ENCODE measurements at places on chromosomes 12 and 14.

DNA sequence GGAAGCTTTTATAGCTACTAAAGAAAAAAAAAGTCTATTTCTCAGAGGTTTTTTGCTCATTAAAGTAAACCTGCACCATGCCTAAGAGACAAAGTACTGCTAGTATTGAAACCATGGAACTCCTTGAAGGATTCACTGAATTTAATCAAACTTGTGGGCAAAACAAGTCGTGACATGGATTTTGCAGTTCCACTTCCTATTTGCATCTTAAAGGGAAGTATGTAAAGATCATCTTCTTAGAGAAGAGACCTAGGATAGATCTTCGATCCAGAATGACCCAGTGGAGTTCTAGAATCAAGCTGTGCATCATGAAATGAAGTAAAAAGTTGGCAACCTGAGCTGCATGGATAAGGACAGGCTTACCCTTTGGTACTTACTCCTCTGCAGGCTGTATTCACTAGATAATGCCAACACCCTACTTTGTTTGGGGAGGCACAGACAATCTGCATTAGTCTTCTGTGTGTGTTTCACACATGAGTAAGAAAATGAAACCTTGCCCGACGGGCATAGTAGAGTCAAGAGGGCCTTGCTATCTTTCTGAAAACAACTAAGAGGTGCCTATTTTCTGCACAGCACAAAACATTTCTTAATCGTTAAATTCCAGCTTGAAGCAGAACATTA lies 1.9 kb downstream of the GNG2 start:
- DNase-seq, result no peak

GRCh38 chr14:24406416-24406815 lies 7.6 kb downstream of the NYNRIN start:
- no peak for DNase-seq

DNA sequence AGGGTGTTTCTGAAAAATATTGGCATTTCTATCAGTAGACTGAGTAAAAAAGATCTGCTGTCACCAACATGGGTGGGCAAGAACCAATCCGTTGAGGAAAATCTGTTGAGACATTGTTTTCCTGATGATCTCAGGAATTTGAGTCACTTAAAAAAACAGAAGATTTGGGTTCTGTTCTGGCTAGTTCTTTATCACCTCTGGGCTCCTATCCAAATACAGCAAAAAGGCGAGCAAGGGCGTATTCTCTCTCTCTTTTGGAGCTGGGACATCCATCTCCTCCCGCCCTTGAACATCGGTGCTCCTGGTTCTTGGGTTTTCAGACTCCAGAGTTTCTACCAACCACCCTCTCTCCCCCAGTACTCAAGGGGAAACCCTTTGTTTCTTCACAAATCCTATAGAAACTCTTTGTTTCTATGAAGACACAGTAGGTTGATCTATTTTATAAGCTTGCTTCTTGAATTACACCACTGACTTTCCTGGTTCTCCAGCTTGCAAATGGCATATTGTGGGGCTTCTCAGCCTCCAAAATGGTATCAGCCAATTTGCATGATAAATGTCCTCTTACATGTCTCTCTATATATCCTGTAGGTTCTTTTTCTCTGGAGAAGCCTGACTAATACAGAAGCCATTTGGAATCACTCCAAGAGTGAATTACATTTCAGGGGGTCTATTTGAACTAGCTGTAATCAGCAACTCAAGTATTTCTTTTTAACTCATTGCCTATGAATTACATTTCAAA lies 263.9 kb upstream of the TMTC1 start:
- DNase-seq, result no peak

GRCh38 chr12:54028314-54029201 lies at the start of gene HOXC6:
Gene HOXC6 (plus strand): TSS chr12:54028440. CDS start chr12:54028522, 82 bp downstream.
- DNase-seq, result peak; percentile 71

DNA sequence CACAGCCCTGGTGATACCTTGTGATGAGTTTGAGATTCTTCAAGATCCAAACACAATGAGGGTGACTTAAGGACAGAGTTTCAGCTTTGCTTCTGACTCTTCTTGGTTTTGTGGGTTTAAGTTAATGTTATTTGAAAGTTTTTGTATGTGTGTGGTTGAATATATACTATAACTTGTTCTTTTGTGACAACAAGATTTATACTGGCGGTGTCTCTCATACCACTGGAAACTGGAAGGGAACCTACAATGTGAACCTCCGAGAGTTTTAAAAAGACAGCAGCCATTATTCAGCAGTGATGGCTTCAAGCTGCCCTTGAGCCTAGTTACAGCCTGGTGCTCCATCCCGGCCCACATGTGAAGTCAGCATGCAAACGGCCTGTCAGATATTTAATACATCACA lies 87.9 kb upstream of the IGF1 start:
- no peak for DNase-seq

DNA sequence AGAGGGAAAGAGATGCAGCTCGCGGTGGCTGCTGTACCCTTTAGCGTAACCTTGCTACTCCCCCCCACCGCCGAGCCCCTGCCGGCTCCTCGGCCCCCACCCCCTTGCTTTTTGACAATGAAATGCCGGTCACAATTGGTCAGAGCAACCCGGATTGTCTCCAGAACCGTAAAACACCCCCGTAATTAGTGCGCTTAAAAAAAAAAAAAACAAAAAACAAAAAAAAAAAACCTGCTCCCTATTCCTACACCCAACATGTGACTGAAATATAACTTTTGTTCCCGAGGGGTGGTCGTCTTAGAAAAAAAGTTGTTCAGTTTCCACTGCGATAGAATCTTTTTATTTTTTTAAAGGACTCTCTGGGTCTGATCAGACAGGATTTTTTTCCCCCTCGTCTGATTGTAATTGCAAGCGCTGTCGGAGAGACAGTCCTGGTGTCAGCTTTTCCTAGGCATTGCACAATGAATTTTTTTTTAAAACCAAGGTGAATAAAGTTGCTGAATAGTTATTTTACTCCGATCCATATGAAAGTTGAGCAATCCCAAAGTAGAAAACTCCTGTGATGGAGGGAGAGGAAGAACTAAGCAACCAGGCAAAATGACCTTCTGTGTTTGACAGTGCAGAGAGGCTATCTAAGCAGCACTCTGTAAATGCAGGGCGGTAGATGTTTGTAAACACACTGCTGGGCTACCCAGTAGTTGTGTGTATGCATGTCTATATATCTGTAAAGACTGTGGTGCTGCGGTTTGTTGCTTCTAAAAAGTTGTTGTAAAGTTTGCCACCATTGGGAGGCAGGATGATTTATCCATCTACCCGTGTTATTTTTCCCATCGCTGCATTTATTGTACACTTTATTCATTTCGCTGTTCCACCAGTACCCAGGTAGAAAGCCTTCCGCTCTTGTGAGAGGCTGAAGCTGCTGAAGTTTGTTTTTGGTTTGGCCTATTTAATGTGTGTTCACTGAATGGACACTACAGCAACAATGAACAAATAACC lies 1.1 kb downstream of the ETV6 start:
- no peak for DNase-seq

DNA sequence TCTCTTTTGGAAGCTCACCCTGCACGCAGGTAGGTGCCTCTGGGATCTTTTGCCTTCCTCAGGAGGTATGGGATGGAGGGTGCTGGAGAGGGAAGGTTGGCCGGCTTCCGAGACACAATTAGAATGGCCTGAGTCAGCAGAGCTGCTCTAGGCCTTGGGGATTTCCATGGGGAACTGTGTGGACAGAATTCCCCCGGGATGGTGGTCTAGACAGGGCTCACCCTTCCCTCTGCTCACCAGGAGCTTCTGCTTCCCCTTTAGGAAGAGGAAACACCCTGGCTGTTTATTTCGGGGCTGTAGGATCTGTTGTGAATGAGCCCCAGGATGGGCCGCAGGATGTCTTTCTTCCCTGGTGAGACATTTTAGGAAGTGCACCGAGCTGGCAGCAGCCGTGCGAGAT lies 43.7 kb upstream of the TMED10 start:
- DNase-seq, result no peak

GRCh38 chr12:129966146-129966995 lies 62.5 kb upstream of the TMEM132D start:
- DNase-seq, result no peak

DNA sequence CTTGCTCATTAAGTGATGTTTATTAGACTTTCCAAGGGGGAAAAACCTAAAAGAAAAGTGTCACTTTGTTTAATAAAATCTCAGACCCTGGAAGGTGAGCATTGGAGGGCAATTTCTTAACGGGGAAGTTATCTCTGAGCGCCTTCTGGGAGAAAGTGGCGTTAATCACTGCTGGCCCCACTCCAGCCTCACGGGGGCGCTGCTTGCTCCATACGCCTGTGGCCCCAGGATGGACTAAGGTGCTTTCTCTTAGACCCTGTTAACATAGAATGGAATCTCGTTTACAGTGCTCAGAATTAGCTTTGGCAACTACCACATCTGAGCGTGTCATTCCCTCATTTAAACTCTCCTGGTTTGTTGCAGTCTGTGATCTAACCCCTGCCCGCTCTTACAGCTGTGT lies 16.4 kb upstream of the PRIMA1 start:
- no peak for DNase-seq

DNA sequence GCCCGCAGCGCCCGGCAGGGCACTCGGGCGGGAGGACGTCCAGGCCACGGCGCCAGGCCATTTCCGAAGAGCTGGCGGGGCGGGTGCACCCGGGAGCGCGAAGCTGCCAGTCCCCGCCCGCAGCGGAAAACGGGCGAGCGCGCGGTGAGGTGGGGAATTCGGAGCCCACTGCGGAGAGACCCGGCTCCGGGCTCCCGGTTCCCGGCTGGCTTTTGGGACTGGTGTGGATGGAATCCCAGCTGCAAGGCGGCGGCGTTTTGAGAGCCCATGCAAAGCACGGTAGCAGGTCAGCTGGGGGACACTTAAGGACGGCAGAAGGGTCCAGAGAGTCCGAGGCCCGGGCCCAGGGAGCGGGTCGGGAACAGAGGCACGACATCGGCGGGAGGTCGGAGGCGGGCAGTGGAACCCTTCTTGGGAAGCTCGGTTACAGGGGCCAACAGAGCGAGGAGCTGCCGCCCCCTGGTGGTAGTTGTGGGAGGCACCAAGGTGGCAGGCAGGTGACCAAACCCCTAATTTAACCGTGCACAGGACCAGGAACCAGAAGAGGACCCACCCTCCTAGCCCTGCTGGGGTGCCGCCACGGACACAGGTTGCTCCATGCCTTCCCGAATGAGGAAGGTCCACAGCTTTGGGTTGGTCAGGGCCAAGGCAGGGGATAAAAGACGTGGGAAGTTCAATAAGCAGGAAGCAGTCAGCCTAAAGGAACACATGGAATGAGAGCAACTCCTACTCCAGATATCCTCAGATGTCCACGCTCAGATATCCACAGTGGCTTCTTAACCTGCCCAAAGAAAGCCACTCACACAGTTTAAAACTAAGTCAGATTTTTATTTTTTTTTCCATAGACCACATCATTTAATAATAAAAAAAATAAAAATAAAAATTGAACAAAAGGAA lies 685 bp upstream of the CDH24 start:
- peak; percentile 57 for DNase-seq

GRCh38 chr12:123897221-123897620 lies 75.4 kb downstream of the CCDC92 start:
- DNase-seq, result no peak

- no peak for DNase-seq
Observed at GRCh38 chr12:80702889-80703805, 4.3 kb upstream of the MYF6 start.

GRCh38 chr14:84792722-84793410 lies 737.1 kb upstream of the FLRT2 start:
- DNase-seq, result no peak

- DNase-seq, result no peak
Observed at GRCh38 chr12:124617615-124618014, 50.2 kb upstream of the NCOR2 start.
